ENCODE measurements at places on chromosomes 12 and 14.

- no peak for DNase-seq
These were observed 420.8 kb downstream of the CCDC91 start for GRCh38 chr12:28611115-28611435.

- no peak for DNase-seq
These were observed 5.7 kb downstream of the SLC8B1 start for GRCh38 chr12:113329022-113329790.

DNA sequence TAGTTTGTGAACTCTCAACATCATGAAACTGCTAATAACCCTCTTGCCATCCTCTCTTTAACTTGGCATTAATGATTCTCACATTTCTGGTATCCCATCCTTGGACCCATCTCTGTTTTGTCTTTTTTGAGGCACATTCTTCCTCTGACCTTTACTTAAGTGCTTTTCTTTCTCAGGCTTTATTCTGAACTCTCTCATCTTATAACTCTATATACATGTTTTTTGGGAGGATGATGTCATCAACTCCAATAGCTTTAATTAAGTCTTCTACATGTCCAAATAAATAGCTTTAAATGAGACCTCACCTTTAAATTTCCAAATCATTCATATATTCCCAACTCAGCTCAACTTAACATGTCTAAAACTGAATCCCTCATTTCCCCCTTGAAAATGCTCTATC lies 88.4 kb downstream of the PPFIA2 start:
- no peak for DNase-seq

GRCh38 chr14:64137657-64138290 lies 156.4 kb downstream of the ESR2 start:
- DNase-seq = peak; percentile 69

DNA sequence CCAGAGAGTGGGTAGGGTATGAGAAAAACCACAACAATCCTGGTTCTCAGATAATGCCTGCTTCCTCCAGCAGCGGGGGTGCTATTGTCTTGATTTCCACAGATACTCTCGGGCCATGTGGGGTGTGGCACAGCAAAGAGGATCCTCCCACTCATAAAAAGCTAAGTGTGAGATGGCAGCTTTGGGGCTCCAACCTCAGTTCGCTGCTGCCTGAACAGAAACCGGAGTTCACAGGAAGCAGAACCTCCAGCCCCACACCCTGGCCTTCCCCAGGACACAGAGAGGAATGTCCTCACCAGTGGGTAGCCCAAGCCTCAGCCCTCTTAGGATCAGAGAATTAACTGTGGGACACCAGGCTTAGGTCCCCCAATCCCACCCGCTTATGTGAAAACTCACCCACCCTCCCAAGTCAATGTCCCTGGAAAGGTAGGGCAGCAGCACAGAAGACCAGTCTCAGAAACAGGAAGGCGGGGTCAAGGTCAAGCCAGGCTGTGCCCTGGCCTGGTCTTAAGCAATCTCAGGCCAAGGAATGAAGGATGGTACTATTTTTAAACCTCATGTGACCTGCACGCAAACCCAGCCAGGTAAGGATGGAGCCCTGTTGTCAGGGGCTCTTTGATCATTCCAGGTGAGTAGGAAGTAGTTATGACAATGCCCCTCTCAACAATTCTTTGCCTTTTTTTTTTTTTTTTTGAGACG lies 9.0 kb downstream of the KCTD10 start:
- DNase-seq = no peak

- DNase-seq = no peak
These were observed 34.7 kb downstream of the CCDC92 start for GRCh38 chr12:123937707-123938591.

DNA sequence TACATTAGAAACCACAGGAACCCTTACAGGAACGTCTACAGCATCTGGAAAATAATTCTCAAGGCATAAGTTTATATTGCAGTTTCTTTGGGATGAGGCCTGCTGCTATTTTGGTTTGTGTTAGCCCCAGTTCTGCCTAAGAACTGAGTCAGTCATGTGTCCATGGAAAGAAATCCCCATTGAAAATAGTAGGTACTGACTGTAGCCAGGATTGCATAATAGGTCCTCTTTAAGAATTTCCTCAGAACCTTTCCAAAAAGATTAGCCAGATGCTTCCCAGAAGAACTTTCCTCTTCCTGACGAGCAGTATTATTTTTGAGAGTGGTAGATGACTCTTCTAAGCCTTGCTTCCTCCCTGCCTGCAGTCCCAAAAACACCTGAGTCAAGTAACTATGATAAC lies 52.6 kb downstream of the RASSF8 start:
- DNase-seq = no peak

DNA sequence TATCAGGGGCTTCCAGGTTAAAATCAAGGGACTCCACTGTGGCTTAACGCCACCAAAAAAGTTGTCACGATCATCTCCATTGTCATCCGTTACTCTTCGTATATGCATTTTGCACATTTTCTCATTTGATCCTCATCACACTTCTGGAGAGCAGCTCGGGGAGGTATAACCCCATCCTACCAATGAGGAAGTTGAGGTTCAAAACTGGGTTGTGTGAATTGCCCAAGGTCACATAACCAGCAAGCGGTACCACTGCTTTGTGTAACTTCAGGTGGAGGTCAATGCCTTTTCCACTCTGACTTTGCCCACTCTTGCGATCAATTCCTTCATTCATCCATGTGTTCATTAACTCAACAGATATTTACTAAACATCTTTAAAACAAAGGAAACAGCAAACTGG lies 71.1 kb upstream of the CCND2 start:
- no peak for DNase-seq

DNA sequence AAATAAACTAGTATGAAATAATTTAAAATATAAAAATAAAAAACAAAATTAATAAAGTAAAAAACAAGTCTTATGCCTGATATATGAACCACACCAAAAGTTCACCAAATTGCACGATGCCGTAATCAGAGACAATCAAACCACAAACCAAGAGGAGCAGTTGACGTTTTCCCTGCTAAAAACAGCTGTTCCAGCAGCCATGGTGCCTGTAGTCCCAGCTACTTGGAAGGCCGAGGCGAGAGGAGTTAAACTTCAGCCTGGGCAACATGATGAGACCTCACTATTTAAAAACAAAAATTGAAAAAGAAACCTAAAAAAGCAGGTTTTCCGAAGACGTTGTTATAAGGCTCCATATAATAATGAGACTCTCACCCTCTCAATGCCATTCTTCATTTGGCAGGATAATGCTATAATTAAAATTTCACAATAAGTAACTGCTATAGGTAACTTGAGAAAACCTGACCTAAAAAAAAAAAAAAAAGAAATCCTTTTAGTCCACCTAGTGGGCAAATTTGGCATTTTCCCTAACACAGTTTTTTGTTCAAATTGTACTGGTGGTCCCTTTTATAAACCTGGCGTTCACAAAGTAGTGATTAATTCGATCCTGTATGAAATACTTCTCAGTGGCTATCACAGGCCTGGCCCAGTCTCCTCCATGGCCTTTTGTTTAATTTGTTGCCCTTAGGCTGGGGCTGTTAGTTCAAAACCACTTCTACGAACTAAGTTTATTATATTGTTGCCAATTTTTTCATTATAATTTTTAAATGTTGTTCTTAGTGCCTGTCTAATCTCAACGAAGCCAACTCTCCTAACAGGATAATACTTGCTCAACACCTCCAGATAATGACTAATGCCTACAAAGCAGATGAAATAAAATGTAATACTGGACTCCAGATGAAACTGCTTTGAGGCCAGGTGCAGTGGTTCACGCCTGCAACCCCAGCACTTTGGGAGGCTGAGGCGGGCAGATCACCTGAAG lies 62.1 kb downstream of the TNFAIP2 start:
- DNase-seq = peak; percentile 28

DNA sequence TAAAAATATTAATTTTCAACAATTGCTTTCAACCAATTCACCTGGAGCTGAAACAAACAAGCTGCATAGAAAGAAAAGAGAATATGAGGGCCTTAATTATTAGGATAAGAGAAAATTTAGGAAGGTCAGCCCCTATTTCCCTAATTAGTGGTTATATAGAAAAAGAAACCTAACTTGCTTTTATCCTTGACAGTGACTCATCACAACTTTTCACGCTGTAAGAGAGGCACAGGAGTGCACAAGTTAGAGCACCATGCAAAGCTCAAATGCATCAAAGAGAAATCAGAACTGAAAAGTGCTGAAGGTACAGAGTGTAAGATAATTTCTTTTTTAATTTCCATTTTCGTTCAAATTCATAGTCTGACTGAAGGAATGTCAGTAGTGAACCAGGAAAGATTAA lies 4.7 kb downstream of the CLEC4D start:
- no peak for DNase-seq

- no peak for DNase-seq
These were observed 182.7 kb downstream of the MYRFL start for GRCh38 chr12:70007687-70008086.

DNA sequence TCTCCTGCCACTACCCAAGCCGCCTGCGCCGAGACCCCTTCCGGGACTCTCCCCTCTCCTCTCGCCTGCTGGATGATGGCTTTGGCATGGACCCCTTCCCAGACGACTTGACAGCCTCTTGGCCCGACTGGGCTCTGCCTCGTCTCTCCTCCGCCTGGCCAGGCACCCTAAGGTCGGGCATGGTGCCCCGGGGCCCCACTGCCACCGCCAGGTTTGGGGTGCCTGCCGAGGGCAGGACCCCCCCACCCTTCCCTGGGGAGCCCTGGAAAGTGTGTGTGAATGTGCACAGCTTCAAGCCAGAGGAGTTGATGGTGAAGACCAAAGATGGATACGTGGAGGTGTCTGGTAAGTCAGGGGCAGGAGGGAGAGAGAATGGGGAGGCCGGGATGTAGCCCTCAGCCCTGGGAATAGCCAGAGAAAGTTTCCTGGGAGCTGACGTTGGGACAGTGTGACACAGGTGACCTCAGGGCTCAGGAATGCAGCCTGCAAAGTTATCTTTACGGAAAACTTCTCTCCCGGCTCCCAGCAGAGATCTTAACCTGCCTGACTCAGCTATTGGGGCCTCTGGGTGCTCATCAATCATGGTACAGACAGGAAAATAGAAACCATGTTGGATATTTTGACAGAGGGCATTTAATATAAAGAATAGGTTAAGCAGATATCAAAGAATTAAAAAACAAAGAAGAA lies 747 bp downstream of the HSPB8 start:
- DNase-seq = no peak

- no peak for DNase-seq
These were observed 6.2 kb upstream of the ARID4A start for GRCh38 chr14:58292187-58292586.

- DNase-seq = no peak
These were observed 13.8 kb upstream of the ZFP36L1 start for GRCh38 chr14:68806526-68807147.

DNA sequence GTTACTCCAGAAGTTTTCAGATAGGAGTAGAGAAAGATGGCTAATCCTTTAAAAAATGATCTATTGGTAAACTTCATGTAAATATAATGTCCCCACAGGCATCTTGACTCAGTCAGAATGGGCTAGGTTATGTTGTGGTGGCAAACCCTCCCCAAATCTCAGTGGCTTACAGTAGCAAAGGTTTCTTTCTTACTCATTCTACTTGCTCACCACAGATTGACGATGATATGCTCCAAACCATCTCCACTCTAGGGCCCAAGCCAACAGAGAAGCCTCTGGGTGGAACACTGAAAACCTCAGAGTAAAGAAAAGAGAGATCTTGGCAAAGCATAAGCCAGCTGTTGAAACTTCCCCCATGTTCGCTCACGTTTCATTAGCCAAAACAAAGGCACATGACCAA lies 146.4 kb downstream of the EMP1 start:
- no peak for DNase-seq

GRCh38 chr12:122862110-122862634 lies 26.9 kb downstream of the HIP1R start:
- no peak for DNase-seq

GRCh38 chr12:640773-641172 lies 22.5 kb downstream of the NINJ2 start:
- no peak for DNase-seq

DNA sequence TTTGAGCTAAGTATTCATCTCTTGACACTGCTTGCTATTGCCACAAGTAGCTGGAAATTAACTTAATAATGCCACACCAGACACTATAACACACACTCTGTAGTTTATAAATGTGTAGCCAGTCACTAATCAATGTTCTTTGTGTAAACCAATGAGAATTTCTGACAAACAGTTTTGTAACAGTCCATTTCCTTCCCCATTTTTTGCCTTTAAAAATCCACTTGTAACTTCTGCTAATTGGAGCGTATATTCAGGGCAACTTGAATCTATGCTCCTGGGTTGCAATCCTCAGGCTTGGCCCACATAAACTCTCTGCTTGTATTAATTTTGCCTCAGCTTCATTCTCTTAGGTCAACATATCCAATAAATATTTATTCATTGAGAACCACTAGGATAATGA lies 125.0 kb upstream of the DHRS4 start:
- DNase-seq = no peak

DNA sequence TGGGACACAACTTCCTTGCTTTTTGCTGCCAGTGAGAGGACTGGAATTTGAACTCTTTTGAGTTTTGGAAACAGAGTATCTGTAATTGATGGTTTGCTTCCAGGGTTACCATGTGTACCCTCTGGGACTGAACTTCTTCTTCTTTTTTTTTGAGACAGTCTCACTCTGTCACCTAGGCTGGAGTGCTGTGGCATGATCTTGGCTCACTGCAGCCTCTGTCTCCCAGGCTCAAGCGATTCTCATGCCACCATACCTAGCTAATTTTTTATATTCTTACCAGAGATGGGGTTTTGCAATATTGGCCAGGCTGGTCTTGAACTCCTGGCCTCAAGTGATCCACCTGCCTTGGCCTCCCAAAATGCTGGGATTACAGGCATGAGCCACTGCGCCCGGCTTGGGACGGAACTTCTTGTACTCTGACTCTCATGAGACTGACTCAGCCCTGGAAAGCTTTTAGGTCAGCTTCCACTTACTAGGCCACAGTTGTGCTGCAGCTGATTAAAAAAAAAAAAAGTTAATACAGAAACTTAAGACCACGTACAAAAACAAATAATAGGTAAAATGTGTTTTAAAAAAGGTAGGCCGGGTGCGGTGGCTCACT lies 15.8 kb downstream of the SEL1L start:
- no peak for DNase-seq

DNA sequence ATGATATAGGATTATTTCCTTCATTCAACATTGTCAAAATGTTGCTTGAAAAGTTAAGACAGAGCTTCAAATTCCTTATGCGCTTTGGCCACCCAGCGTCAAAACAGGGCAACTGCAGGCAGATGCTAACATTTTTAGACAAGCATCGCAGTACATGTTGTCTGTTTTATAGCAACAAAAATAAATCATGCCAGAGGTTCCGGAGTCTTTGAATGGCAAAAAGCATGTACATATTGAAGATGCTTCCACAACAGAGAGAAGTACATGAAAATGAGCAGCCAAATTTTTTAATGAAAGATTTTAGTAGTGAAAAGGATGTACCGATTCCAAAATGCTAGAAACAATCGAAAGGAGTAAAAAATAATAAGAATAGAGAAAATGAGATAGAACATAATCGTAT lies 49.8 kb upstream of the USP15 start:
- DNase-seq = peak; percentile 29

DNA sequence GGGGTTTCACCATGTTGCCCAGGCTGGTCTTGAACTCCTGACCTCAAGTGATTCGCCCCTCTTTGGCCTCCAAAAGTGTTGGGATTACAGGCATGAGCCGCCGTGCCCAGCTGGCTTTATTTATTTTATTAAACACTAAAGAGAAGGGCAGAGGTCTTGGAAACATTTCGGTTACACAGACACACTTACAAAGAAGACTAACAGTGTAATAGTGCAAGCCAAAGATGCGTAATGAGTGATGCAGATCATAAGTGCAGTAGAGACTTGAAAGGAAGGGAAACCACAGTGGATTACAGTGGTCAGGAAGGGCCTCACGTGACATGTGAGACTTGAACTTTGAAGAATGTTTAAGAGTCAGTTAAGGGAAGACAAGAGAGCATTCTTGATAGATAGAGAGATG lies 33.9 kb upstream of the CDK17 start:
- DNase-seq = no peak

All from G401 (cell line).